Right renal pelvis (tissue), 4 donors: ENCODE measurements at places on chromosomes 6 and 20.

GRCh38 chr6:150377211-150377781 is 8.5 kb downstream of the IYD start:
- DNase-seq, result no peak

- no peak for DNase-seq
Measured at GRCh38 chr6:73302339-73302738, 39.3 kb upstream of the KHDC1 start.

- no peak for DNase-seq
Measured at GRCh38 chr6:55669028-55669427, 90.0 kb upstream of the HMGCLL1 start.

DNA sequence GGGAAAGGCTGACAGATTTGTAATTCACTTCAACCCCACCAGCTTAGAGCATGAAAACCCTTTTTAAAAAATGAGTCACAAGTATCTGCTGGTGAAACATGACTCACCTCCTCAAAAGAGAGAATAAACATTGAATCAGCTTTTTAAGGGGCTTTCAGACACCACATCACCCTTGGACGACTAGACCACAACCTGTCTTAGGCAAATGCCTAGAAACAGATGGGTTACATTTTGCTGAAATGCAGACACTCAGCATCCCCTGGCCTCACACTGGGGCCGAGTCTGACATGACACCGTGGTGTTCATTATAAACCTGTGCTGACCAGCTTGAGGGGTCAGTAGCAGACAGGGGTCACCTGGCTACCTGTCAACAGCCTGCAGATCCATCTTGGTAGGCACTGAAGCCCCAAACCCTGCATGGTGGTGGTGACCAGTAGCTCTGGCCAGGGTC is 175.3 kb upstream of the CST7 start:
- DNase-seq, result no peak

DNA sequence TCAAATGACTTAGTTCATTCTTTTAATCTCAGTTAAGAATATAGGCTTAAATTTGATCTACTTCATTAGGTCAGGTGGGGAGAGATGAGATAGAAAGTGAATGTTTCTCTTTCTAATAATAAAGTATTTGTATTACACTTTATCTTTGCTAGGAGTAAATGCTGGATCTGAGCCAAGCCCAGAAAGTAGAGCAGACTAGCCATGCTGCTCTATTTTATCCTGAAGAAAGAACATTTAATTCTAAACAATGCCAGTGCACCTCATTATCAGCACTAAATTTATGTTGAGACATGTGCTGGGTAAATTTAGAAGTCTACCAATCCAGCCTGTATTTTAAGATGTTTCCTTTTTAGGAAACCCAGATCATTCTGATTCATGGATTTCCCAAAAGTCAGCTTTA is 43.5 kb downstream of the AKIRIN2 start:
- DNase-seq, result no peak

DNA sequence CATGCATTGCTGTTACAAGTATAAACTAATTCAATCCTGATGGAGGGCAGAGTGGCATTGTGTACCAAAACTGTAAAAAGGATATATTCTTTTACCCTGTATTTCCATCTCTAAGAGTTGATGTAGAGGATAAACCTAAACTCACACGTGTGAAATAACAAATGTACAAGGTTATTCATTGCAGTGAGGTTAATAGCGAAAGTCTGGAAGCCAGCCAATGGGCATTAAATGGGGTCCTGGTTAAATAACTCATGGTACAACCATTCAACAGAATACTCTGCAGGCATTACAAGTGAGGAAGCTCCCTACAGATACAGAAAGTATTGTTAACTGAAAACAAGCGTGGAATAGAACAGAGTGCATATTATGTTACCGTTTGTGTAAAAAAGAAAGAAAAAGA is 56.9 kb downstream of the BCAS1 start:
- DNase-seq, result no peak

GRCh38 chr20:15342991-15343523 is 1005.6 kb upstream of the FLRT3 start:
- DNase-seq, result no peak
